ENCODE measurements at places on chromosomes 5 and 9.

GRCh38 chr9:86545090-86545489 is 190.9 kb upstream of the TUT7 start:
- no peak for DNase-seq

- no peak for DNase-seq
Measured at GRCh38 chr5:77669677-77670076, 31.2 kb upstream of the OTP start.

DNA sequence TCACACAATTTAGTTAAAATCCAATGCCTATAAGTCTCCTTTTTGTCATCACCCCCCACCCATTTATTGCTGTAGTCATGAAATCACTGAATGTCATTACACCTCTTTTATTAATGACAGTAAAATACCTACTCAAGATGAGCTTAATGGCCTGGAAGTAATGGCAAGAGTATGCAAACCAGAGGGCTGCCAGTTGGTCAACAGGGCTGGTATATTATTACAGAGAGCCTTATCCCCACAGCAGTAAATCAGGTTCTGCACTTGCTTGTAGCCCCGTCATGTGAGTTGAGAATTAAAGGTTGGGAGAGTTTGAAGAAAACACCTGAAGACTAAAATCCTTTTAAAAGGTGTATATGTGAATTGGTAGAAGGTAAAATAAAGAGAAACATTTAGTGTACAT is 372.4 kb downstream of the MAT2B start:
- DNase-seq = no peak

- DNase-seq = no peak
Measured at GRCh38 chr9:97362777-97363545, 48.9 kb upstream of the TDRD7 start.

- no peak for DNase-seq
Measured at GRCh38 chr5:61525512-61526206, 193.6 kb downstream of the ZSWIM6 start.

- no peak for DNase-seq
Measured at GRCh38 chr5:165185716-165186115, 1680.3 kb downstream of the MAT2B start.

DNA sequence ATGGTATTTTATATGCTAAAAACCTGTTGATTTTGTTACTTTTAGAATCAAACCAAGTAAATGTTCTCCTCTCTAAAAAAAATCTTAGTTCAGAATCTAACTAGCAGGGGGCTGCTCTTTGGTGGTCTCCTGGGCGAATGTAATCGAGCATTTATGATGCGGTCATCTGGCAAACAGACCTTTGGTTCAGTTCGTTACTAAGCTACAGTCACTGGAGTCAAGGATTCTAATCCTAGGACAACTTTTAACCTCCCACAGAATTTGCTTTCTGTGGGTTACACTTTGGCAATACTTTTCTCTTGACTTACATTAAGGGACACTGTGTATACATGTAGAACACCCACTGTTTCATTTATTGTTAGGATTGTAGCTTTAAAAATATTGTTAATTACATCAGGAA is 26.3 kb upstream of the FREM1 start:
- no peak for DNase-seq
